Diencephalon (tissue), 1 donor: ENCODE measurements at places on chromosomes 5 and 9. TPM values are rescaled to one million over a fixed set of nuclear protein-coding genes. Genes with fewer than 3 reads are reported as not detected.

HCN1 gene
- 13.4 TPM for total RNA-seq

ADAMTS16 gene
- total RNA-seq, result 3.5 TPM

ZNF883 gene
- 29.1 TPM for total RNA-seq

SAPCD2 gene
- total RNA-seq, result 4.2 TPM

GFI1B gene
- 0.23 TPM for total RNA-seq

MED27 gene
- 12.0 TPM for total RNA-seq

SARDH gene
- total RNA-seq, result 4.2 TPM

LRRC26 gene
- not detected for total RNA-seq

PTGER4 gene
- total RNA-seq, result 5.5 TPM

ADGRD2 gene
- 0.46 TPM for total RNA-seq

SLC6A3 gene
- total RNA-seq, result 12.5 TPM

KCTD16 gene
- 51.0 TPM for total RNA-seq

CCDC187 gene
- 0.23 TPM for total RNA-seq

TAF11L10 gene
- not detected for total RNA-seq

UNC5A gene
- total RNA-seq, result 7.2 TPM

PRSS3 gene
- 5.3 TPM for total RNA-seq

UCK1 gene
- total RNA-seq, result 15.5 TPM

ATOSB gene
- 19.4 TPM for total RNA-seq

RANBP17 gene
- total RNA-seq, result 189 TPM

LRRC70 gene
- total RNA-seq, result 4.8 TPM

KLF9 gene
- 6.9 TPM for total RNA-seq

BAAT gene
- total RNA-seq, result 0.23 TPM

AJM1 gene
- total RNA-seq, result 2.8 TPM

GLDC gene
- 26.3 TPM for total RNA-seq

KCNT1 gene
- 12.2 TPM for total RNA-seq

TIMD4 gene
- total RNA-seq, result 0.23 TPM

BARHL1 gene
- 0.69 TPM for total RNA-seq

RNF208 gene
- total RNA-seq, result 1.8 TPM
